Left ventricle myocardium inferior (tissue), 1 donor: ENCODE measurements at places on chromosomes 11 and 22.

GRCh38 chr11:122192634-122193255 is 76.7 kb upstream of the BLID start:
- DNase-seq = no peak

GRCh38 chr11:79564288-79564925 is 123.6 kb upstream of the TENM4 start:
- DNase-seq = no peak

DNA sequence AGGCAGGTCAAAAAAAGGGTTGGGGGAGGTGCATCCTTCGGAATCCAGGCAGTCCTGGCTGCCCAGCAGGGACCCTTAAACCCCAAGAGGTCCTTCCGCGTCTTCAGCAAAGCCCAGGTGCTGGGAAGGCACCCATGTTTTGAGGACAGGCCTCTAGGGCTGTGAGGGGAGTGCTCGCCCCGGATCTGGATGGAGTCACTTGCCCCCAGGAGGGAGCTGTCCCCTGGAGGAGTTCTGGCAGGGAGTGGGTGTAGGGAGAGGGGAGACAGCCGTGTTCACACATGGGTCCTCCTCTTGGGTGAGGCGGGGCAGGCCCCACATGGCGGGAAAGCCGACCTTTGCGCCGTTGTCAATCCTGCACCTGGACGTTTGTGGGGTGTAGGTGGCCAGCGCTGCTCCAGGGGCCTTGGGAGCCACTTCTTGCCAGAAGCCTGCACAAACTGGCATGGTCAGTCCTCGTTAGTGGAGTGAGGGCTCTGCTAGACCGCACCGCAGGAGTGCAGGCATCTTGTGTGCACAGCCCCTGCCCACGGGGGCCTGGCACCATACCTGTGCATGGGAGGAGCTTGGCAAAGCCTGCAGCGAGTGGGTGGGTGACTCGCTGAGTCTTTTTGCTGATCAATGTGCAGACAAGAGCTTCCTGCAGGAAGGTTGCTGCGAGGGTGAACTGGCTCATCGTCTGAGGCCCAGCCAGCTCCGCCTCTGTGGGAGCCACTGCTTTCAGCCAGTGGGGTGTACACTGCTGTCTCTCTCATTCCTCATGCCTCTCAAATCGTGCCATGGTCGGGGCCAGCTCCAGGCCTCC is 16.0 kb downstream of the PPIL2 start:
- no peak for DNase-seq

GRCh38 chr11:108242422-108242821 is 19.6 kb downstream of the ATM start:
- no peak for DNase-seq

- DNase-seq = peak; percentile 40
These were observed 33.2 kb downstream of the PPP2R1B start for GRCh38 chr11:111733016-111733415.

GRCh38 chr22:28341001-28341400 is 338.6 kb downstream of the TTC28 start:
- DNase-seq = no peak

GRCh38 chr11:134712228-134713145 is 300.4 kb upstream of the B3GAT1 start:
- no peak for DNase-seq

DNA sequence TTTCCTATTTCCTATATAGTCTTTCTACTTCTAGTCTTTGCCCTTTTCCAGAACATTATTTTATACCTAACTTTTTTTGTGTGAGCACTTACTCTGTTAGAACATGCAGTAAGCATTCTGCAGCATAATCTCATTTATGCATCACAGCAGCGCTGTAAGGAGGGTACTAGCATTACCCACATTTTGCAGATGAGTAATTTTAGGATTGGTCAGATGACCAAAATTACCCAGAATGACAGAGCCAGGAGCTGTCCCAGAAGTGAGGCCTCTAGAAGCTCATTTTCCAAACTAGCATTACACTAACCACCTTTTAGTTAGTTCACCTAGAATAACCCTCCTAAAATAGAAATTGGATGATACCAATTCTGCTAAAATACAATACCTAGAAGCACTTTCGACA is 47.1 kb upstream of the ARHGAP32 start:
- no peak for DNase-seq

GRCh38 chr22:35629406-35630216 is 12.5 kb upstream of the MB start:
- no peak for DNase-seq

DNA sequence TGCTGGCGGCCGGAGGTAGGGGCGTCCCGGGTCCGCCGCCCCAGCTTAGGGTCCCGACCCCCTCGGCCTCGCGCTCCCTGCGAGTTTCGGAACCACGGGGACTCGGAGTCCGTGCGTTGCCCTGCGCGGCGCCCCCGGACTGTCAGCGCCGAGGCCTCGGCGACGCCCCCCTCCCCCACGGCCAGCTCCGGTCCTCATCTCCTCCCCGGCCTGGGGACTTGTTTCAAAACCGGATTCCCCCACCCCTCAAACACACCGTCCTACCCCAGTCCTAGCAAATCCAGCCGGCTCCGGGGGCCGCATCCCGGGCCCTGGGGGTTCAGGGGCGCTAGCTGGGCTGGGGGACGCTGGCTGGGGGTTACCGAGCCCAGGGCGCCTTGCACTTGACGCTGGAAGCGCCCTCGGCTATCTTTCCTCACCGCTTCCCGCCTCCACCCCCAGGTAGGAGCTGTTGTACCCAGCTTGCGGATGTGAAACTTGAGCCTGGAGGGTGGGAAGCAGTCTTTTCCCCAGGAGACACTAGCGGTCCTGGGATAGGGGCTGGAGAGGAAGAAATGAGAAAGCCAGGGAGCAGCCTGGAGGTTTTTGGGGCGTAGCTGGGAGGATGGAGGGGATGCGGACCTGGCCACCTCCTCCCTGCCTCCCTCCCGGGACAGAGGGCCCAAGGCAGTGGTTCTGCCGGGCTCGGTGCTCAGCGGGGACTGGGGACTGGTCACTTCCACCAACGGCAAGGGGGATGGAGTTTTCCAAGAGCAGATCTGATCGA is 550 bp downstream of the FBLN1 start:
- DNase-seq = no peak

- DNase-seq = no peak
These were observed 6.7 kb downstream of the RNF141 start for GRCh38 chr11:10534316-10534715.

GRCh38 chr11:121229495-121230215 is 62.9 kb upstream of the SC5D start:
- no peak for DNase-seq

GRCh38 chr11:76807206-76807875 is 24.2 kb downstream of the TSKU start:
- DNase-seq = peak; percentile 86

DNA sequence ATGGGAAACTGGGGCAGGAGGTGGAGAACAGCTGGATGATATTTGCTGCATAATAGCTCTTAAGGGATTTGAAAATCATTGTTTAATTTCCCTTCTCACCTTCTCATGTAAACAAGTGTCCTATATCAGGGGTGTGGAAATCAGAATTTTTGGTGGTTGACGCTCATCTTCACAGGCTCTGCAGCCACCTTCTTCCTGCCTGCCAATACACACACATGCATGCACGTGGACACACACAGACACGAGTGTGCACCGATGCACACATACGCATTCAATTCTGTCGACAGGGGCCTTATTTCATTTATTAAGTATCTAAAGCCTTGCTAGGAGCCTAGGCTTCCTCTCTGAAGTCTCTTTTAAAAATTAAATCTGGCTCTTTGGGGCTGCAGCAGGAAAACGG is 349.4 kb upstream of the NCAM1 start:
- DNase-seq = no peak

DNA sequence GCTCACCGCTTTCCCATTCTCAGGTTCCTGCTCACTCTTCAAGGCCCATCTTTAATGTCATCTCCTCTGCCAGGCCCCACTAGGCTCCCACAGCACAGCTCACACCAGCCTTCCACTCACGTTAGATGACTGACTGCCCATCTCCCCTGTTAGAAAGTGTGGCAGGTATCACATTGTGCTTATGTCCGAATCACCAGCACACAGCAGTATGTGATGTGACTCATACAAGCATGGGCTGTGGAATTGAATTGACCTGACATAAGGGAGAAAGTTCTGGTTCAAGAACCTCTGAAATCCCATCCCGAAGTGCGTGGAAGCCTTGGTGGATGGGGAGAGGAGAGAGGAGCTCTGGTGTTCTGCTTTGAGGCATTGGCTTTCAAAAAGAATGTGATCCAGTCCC is 6.5 kb downstream of the VSTM5 start:
- DNase-seq = no peak

DNA sequence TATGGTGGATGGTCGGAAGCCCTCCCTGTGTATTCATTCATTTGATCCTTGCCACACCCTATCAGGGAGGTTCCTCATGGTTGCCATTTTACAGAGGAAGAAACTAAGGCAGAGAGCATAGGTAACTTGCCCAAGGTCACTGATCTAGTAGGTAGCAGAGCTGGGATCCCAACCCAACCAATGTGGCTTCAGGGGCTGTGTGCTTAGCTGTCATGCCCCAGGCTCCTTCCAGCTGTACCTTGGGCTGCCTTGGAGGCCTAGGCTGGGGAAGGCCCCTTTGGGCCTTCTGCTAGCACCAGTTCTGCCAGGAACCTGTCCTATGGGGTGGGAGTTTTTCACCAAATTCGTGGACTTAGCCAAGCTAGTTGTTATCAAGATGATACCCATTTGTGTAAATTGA is 8.6 kb downstream of the BAD start:
- DNase-seq = no peak

GRCh38 chr22:49321477-49322055 is 506.1 kb downstream of the BRD1 start:
- no peak for DNase-seq

DNA sequence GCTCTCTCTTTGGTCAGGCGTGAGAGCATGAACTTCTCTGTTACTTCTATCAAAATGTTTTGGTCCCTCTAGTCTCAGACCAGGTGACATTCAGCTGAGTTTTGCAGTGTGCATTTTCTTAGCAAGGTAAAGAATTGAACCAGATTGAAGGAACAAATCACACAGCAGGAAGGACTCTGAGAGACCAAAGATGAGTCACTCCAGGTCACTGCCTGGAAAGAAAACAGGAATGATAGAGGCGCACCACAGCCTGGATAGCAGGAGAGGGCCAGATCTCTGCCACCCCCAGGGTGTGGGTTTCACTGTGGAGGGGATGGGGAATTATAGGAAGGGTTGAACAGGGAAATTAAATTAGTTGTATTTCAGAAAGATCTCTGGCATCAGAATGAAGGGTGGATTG is 788.3 kb downstream of the NTM start:
- no peak for DNase-seq

GRCh38 chr11:1486054-1486825 is at the start of gene MOB2:
MOB2 (minus strand) TSS chr11:1486779; CDS start chr11:1486556, 223 bp downstream.
- DNase-seq = peak; percentile 32

- DNase-seq = no peak
These were observed 38.2 kb upstream of the PANX1 start for GRCh38 chr11:94090401-94090800.

- no peak for DNase-seq
These were observed 164.6 kb downstream of the ARHGAP42 start for GRCh38 chr11:100851584-100852152.

GRCh38 chr22:45008751-45009605 is 827 bp downstream of the PHF21B start:
- no peak for DNase-seq

GRCh38 chr11:31620434-31620833 is 110.9 kb downstream of the ELP4 start:
- DNase-seq = no peak

DNA sequence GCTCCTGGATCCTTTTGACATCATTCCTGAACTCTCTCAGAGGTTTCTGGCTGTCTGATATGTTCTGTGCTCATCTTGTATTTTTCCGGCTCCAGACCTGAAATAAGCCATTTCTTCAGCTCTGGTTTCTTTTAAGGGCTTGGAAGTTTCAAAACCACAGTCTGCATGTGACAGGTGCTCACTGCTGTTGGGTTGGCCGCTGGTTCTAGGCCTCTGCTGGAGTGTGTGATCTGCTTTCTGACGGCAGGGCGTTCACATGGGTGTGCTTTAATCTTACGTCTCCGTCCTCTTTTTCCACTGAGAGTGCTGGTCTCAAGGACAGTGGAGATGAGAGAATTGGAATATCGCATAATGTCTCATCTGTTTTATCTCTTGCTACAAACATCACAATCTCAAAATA is 10.3 kb downstream of the ZBED4 start:
- no peak for DNase-seq

DNA sequence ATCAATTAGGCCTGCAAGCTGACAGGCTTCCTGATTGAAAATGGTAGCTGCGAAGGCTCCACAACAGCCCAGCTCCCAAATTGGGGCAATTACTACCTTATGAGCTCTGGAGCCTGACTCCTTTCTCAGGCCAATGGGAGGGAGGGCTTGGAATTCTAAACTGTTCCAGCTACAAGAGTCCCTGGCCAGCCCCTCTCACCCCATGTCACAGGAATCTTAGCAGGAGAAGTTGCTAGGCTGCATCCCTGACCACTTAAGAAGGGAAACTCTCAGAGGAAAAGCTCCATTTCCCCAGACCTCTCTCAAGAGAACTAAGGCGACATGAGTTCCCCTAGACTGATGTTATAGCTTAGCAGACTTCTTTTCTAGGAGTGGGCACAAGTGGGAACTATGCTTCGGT is 4.9 kb downstream of the LRP4 start:
- DNase-seq = no peak

DNA sequence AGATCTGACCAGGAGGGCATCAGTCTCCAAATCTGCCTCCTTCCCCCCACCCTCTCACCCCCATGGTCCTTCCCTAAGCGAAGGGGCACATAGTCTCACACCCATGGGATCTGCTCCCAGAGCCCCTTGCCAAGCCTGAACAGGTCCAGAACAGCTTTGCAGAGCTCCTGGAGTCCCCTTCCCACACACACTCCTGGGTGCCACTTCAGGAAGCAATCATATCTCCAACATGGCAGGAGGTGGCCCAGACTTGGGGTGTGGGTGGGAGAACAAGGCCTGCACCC is 63.0 kb downstream of the MICAL3 start:
- DNase-seq = no peak

DNA sequence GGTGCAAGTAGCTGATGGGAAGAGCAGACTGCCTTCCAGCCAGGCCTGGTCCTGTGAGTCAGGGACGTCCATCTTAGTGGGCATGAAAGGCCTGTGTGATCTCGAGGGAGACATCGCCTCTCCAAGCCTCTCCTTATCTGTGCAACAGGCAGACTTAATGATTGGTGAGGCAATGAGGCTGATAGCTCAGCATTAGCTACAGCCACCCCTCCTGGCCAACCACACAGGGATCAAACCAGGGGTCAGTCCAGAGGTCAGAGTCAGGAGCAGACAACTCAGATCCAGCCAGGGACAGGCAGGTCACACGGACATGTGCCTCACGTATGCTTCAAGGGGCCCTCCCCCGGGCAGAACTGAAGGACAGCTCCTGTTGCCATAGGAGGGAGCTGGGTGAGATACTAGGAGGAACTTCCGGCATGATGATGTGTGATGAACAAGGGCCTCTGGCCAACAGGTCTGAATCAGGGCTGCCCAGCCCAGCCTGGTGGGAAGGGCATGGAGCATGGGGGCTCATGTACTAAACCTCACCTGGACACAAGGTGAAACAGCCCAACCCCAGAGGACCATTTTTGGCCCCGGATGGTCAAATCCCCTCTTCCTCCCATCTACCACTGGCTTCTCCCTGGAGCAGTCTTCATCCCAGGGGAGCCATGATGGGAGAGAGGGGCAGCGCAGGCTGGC is 2.8 kb upstream of the APOC3 start:
- DNase-seq = no peak
